ENCODE measurements at places on chromosomes 6 and 20.
A peak's percentile ranks its signal among the peaks of the same experiment; 100 is the strongest.

DNA sequence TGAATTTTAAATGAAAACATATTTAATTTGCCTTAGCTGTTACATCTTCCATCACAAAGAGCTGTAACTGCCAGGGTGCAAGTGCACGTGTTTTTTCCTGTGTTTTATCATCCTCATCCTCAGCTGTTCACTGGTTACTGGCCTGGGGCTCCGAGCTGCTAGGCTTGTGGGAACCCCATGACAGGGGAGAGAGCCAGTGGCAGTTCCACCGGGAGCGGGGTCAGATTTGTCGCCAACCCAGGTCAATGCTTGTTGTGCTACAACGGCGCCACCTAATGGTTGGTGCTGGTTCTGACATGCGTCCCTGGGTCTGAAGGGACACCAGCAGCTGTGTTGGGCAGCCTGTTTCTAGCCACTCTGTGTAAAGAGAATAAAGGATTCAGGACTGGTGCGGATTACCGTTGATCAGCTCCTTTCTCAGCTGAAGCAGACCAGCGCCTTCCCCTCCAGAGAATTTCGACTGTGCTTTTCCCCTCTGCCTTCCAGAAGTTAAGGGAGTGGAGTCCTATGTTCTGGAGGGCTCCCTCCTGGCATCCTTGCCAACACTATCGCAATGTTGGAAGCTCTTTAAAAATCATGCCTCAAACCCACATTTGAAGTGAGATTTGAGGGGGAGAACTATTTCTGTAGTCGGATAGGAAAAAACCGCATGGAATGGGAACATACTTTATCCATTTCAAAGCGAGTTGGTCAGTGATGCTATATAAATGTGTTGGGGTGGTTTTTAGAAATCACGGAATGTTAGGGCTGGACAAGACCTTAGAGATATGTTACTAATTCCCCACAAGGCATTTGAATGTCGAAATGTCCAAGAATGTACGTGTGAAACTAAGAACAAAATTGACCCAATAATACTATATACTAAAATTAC, 32.1 kb downstream of the SUMO4 start:
- DNase-seq: peak; percentile 18

DNA sequence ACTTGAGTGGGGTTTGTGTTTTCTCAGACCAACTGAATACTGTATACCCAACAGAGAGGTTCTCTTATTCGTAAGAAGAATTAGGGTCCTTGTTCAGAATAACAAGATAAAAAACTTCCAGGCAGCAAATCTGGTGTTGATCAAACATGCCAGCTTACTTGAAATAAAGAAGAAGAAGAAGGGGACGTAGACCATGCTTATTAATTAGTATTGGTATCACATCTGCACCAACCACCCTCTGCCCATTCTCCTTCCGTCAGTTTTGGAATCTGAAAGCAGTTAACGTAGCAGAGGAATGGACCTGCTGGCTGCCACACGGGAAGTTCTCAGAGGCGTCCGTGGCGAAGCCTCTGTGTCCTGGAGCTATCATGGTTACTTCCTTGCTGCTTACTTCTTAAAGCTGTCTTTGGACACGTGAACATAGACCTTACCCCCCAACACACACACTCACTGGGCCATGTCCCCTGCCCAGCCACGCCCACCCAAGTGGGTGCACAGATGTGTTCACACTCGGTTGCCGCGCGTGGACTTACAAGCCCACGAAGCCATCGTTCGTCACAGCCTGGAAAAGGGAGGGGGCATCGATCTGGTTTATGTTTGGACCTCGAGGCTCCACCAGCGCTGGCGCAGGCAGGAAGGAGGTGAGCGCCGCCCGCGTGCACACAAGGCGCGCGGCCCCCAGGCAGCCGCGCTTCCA, 4.1 kb upstream of the DLL1 start:
- no peak for DNase-seq

- DNase-seq: no peak
These were observed 632.0 kb downstream of the HTR1B start for GRCh38 chr6:76831299-76831698.

DNA sequence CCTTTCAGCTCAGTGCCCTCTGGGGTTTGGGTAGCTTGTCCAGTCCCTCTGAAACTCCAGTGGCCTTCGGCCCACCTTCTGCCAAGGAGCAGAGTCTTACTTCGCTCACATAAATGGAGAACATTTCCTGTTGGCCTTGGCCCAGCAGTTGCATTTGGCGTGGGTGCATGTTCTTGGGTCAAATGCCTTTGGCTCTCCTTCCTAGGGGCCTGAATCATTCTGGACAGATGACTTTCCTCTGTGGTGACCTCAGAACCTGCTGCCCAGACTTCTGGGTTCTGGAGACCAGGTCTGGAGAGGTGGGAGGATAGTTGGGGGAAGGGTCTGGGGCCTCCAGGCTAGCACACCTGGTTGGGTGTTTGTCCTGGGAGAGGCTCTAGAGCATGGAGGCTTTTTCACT, 29.3 kb downstream of the BCAS4 start:
- DNase-seq: no peak

DNA sequence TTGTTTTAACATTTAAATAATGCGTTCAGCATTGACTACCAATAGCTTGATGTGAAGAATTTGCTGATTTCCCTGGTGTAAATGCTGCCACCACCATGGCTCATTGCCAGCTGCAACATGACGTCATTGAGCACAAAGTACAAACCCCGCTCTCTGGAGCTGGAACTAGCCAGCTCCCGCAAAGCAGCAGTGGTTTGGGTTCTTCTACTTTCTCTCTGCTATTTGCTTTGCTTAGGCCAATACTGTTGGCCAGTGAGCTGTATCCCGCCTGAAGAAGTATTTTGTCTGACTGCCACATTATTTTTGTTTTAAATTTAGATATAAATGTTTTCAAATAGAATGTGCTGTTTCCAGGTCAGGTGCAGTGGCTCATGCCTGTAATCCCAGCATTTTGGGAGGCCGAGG, 47.4 kb upstream of the KIF13A start:
- peak; percentile 17 for DNase-seq

DNA sequence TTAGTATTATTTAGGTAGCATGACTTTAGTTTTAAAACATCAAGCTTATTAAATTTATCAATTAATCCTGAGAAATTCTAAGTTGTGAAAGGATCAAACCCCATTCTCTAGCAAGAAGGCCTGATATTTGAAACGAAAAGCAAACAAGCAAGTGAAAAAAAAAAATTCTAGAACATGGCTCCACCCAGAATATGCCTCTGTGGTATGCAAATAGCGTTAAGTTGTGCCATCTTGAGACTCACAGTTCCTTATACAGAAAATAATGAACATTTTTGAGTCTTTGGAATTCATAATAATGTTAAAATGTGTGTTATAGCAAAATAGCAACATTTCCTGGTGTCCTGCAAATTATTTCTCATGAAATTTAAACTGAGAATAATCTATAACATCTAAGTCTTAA, 42.0 kb downstream of the TRDN start:
- DNase-seq: no peak

GRCh38 chr6:36378243-36378920, 9.1 kb downstream of the ETV7 start:
- DNase-seq: no peak

- no peak for DNase-seq
These were observed 151.3 kb upstream of the ZFP64 start for GRCh38 chr20:52342913-52343312.

DNA sequence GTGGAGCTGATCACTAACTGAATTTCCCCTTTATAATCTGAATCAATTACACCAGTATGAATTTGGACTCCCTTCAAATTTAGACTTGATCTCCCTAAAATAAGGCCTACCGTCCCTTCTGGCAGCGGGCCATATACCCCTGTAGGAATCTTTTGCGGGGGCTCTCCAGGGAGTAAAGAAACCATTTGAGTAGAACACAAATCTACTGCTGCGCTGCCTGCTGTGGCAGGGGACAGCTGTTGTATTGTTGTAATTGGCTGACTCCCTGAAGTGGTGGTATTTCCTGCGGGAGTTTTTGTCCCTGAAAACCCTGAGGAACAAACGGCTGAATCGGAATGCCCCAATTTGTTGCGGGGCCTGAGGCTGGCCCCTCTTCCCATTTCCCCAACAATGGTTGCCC, 16.0 kb upstream of the PTCRA start:
- no peak for DNase-seq

GRCh38 chr20:55632592-55632991, 372.7 kb downstream of the CBLN4 start:
- DNase-seq: no peak

DNA sequence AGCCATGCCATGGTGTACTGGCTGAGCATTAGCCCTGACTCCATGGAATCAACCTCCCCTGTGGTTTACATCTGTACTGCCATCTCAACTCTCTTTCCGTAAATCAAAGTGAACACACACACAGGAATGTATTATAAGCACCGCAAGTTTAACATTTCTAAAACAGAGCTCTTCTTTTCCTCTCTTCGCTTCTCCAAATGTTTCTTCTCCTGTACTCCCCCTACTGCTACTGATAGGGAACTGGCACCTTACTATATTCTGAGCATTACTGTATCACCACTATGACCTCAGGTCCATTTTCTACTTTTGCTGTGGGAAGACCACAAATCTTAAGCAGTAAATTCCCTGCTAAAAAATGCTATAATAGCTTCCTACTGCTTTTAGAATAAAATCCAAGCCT, 101.2 kb downstream of the NUS1 start:
- peak; percentile 2 for DNase-seq

- DNase-seq: no peak
These were observed 39.9 kb downstream of the SLC22A3 start for GRCh38 chr6:160387916-160388643.

Data from NCI-H446 treated with DMSO at 0.1 percent for 48 hours (cell line).